ENCODE measurements at places on chromosomes 6 and 20. TPM values are rescaled to one million over a fixed set of nuclear protein-coding genes. Genes with fewer than 3 reads are reported as not detected.

The COX4I2 gene
- polyA plus RNA-seq = 3.0 TPM

The CASS4 gene
- polyA plus RNA-seq = 3.1 TPM

The CST7 gene
- 0.34 TPM for polyA plus RNA-seq

DNA sequence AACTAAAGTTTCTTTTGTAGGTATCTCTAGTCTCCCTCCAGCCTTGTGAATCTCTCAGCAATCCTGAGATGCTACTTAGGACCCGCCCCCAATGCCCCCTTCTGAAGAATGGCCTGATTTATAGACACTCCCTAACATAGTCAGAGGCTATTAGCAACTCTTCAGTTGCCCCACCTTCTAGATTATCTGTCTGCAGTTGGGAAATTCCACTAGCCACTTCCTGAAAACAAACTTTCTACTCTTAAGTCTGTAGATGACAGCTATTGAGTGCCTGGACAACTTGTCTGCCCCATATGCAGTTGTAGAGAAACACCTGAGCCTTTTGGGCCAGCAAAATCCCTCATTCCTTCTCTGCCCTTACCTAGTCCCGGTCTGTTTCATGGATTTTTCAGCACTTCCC, 188.2 kb upstream of the PREP start:
- no peak for DNase-seq

- DNase-seq = no peak
These were observed 62.4 kb upstream of the TNFAIP3 start for GRCh38 chr6:137804637-137805036.

DNA sequence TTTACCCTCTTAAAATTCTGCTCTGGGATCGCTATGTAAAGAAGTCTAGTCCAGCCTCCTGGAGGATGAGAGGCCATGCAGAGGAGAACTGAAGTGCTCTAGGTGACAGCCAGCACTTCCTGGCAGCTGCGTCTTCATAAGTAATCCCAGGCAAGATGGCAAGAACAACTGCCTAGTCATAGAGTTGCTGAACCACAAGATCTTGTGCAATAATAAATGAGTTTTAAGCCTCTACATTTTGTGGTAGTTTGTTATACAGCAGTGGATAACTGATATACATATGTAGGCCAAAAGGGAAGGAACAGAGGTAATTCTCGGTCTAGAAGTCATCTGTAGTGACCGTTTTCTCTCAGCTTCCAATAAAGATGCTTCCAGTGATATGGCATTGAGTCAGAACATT, 103.8 kb upstream of the FLRT3 start:
- no peak for DNase-seq
